ENCODE measurements at places on chromosomes 4 and X.

DNA sequence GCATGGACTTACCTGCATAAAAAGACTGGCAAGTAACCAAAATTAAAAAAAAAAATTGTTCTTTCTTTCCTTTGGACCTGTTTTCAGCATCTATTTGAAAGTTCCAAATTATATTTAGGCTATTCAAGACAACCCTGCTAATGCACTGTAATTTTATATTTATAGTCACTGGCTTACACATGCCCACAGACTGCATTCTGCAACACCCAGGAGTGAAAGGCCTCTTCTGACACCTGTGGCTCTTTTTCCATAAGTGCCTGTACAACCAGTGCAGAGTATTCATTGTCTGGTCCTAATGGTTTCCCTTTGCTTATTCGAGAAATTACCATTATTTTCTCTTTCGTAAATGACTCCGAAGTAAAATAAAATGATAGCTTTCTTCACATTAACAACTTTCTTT, 143.3 kb downstream of the RNF150 start:
- DNase-seq: no peak

DNA sequence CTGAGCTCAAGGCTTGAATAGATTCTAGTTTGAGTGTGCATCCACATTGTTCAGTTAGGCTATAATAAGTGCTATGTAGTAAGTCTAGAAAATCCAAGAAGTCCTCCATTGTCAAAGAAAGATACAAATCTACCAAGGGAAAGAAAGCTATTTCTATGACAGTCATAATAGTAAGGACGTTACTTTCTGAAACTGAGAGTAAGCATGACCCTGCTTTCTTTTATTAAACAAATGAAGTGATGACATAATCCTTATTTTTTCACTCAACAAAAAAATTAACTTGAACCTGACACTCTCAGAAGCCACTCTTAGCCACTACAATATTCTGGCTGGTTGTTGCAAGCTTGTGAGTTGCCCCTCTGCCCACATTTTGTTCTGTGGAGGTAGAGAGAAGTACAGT, 33.8 kb upstream of the AMELX start:
- DNase-seq: no peak

DNA sequence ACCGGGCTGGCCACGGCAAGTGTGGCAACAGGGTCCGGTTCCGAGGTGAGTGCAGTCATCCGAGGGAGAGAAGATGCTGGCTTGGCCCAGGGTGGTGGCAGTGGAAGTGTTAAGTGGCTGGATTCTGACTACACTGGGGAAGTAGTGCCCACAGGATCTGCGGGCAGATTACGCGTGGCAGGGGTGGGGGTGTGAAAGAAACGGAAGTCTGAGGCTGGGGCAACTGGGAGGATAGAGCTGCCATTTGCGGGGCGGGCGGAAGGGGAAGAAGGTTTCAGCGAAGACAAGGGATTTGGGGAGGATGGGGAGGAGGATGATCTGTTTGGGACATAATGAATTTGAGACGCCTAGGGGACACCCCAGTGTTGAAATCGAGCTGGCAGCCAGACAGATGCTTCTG, 5.3 kb downstream of the RS1 start:
- DNase-seq: no peak

GRCh38 chrX:39536211-39536610, 561.5 kb downstream of the BCOR start:
- DNase-seq: no peak

DNA sequence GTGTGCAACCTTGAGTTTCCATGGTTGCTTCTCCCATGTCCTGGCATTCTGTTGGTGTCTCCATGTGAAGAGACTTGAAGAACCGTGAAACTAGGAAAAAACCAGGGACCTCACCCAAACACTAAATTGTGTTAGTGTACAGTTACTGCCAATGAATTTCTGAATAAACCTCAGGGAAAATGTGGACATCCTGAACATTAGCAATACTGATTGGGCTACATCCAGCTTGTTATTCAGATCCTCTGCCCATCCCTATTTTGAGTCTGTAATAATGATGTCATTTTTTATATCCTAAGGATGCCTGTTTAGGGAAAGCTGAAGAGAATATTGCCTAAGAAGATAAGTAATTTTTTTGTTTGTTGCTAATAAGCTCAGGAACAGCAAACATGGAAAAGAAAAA, 262.7 kb downstream of the TMA16 start:
- DNase-seq: no peak

DNA sequence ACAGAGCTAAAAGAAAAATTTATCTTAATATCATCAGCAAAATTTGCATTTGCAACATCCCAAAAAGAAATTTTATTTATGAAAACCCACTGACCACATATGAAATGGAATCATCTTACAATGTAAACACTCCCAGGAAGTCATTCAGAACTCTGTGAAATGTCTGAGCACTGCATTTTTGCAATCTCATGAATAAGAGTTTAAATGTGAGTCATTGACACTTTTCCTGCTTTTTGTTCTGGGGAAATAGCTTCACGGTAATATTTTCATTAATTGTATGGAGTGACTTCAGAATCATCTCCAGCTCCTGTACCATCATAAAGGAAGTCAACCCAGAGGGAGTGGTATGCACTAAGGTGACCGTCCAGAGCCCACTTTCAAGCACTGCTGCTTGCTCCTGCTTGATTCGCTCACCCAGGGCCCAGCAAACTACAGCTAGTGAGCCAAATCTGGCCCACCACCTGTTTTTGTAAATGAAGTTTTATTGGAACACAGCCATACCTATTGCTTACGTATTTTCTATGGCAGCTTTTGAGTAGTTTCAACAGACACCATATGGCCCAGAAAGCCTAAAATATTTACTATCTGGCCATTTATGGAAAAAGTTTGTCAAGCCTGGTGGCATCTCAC, 17.2 kb downstream of the EDNRA start:
- no peak for DNase-seq

DNA sequence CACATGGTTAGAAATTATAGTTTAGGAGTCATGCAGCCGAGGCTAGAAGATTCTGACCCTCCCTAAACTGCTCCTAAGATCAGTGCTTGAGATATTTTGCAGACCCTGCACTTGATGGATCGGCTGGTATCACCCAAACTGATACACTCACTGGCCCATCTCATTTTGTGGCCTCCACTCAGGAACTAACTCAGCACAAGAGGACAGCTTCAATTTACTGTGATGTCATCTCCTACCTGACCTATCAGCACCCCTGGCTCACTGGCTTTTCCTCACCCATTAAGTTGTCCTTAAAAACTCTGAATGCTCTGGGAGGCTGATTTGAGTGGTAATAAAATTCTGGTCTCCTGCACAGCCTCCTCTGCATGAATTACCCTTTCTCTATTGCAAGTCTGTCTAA, 450.9 kb downstream of the PCDH10 start:
- no peak for DNase-seq

- DNase-seq: no peak
Measured at GRCh38 chr4:182093935-182094334, 149.3 kb upstream of the TENM3 start.

- DNase-seq: no peak
Measured at GRCh38 chr4:179325181-179325580, 1882.9 kb upstream of the AGA start.

GRCh38 chr4:16205298-16206164, 20.7 kb downstream of the TAPT1 start:
- DNase-seq: no peak

GRCh38 chr4:6425336-6425735, 47.1 kb downstream of the PPP2R2C start:
- no peak for DNase-seq

- DNase-seq: no peak
Measured at GRCh38 chr4:32932156-32932555, 2212.0 kb downstream of the PCDH7 start.

GRCh38 chrX:13092455-13092941, 48.1 kb upstream of the FAM9C start:
- DNase-seq: no peak

- DNase-seq: no peak
Measured at GRCh38 chrX:10859353-10859752, 239.0 kb upstream of the MID1 start.

- DNase-seq: no peak
Measured at GRCh38 chr4:28287831-28288233, 1427.2 kb downstream of the STIM2 start.

GRCh38 chr4:161828061-161828460, 335.7 kb downstream of the FSTL5 start:
- DNase-seq: no peak

- no peak for DNase-seq
Measured at GRCh38 chr4:138894011-138894410, 121.6 kb upstream of the NOCT start.

GRCh38 chrX:71989768-71990426, 79.3 kb downstream of the NHSL2 start:
- no peak for DNase-seq

DNA sequence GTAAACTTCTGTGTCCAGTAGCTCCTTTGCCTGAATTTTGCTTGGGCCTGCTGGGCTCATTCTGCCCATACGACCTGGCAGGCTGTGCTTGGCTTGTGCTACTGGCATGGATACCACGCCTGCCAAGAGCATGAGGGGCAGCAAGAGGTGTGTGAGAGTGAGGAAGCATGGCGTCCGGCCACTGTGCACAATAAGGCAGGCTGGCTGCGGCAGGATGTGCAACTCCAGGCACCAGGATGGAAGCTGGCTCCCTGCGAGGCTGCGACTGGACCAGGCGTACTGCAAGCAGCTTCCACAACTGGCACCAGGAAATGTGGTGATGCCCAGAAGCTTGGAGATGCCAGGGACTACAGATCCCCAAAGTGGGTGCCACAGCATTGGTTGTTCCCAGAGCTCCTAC, 709.3 kb downstream of the PCDH18 start:
- DNase-seq: no peak

- no peak for DNase-seq
Measured at GRCh38 chr4:139015948-139016471, 429 bp downstream of the NOCT start.

- DNase-seq: no peak
Measured at GRCh38 chr4:73870768-73871167, 1.6 kb downstream of the CXCL1 start.

- peak; percentile 1 for DNase-seq
Measured at GRCh38 chrX:107205770-107206696, at the start of the genes DNAAF6 and NUP62CL. Gene DNAAF6 (plus strand): TSS chrX:107206611. CDS start chrX:107212876, 6,265 bp downstream. Gene NUP62CL (minus strand): TSS chrX:107206433. CDS start chrX:107175146, 31,287 bp downstream.

- DNase-seq: no peak
Measured at GRCh38 chrX:141314441-141314840, 72.1 kb upstream of the SPANXC start.

DNA sequence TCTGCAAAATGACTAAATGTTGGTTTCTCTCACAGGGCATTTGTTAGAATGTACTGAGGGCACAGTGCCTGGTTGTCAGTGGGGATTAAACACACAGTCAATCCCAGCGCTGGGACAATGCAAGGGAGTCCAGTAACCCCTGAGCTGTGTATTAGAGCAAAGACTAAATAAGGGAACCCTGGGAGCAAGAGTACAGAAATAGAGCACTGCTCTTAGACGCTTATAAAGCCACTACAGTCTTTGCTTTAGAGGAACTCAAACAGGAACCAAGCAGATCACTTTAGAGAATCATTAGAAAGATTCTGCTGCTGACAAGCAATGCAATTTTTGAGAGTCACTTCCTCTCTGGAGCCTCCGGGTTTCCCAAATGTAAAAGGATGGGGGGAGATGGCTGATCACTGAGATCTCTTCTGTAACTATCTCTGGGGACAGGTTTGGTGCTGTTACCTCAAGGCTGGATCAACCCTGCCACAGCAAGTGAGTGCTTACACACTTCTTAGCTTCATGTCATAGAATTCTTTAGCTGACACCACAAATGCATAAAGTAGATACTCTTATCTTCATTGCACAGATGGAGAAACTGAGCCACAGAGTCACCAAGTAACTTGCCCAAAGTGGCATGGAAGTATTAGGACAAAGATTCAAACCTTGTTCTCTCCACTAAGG, 137.8 kb upstream of the CPEB2 start:
- no peak for DNase-seq

GRCh38 chr4:110472583-110473329, 3.2 kb upstream of the ENPEP start:
- no peak for DNase-seq

GRCh38 chrX:130778773-130779172, 124.2 kb downstream of the ENOX2 start:
- DNase-seq: no peak

DNA sequence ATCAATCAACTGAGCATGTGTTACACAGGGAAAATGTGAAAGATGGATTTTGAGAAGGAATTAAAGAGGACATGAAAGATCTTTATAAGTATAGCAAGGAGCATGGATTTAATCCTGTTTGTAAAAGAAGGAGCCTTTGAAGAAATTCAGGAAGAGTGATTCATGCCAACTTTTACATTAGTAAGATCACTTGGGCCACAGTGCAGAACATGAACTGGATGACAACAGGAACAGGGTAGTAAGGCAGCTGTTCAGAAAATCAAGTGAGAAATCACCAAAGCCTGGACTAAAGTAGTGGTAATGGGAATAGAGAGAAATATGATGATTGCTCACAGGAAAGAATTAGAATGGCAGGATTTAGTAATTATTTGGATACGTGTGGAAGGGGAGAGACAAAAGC, 265.7 kb upstream of the PCDH7 start:
- no peak for DNase-seq

- DNase-seq: no peak
Measured at GRCh38 chrX:45806410-45807121, 605.9 kb upstream of the DIPK2B start.

GRCh38 chrX:106247162-106247561, 79.1 kb downstream of the PWWP3B start:
- no peak for DNase-seq

GRCh38 chr4:171978216-171978615, 165.0 kb downstream of the GALNTL6 start:
- no peak for DNase-seq

DNA sequence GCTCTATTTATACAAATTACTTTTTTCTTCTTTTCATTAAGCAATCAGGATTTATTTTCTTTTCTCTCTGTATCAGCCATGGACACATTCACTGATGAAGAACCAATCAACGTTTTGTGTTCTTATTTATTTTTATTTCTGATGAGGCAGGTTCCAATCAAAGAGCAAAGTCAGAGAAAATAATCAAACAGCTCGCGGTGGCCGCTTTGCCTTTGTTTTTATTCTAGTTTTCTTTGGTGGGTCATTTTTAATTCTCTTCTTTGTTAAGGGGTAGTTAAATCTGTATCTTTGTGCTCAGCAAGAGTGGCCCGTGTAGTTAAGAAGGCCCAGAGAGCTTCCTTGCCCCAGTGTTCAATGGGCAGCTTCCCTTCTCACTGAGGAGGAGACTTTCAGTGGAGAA, 71.4 kb downstream of the FBXO8 start:
- DNase-seq: no peak

GRCh38 chr4:104860238-104861123, 286.2 kb upstream of the TET2 start:
- peak; percentile 69 for DNase-seq

- DNase-seq: no peak
Measured at GRCh38 chrX:18149454-18149853, 71.2 kb downstream of the BEND2 start.

DNA sequence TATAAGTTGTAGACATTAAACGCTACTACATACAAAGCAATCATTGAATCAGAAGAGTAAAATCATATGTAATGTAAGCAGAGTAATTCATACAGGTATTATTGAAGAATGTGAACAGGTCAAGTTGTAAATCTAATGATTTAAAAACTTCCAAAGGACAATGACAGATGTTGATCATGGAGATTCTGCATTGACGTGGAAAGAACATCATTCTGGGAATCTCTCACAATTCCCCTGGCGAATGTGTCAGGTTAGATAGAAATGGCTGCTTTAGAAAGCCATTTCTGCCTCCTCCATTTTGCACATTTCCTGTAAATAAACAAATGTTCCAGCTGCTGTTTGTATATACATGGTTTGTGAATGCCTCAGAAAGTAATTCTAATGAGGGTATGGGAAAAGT, 719.4 kb downstream of the ADGRL3 start:
- no peak for DNase-seq
